Brain (organoid and tissue), 16 donors: ENCODE measurements at places on chromosomes 1 and 21.

GRCh38 chr1:161379071-161379470, 11.4 kb upstream of the CFAP126 start:
- DNase-seq = no peak

DNA sequence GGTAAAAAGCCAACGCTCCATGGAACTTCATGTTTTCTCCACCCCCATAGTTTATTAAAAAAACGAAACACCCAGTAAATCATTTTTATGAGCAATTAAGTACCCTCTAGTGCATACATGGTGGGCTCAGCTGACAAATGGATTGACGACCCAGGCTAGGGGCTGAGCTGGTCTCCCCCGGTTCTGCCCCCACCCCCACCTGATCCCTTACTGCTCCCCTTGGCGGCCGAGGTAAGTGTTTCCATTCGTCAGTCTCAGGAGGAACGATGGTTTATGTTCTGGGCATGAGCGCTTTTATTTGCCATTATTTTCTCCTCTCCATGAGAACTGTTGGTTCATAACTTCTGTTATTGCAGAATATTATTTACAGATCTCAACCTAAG, 233.9 kb upstream of the C1orf174 start:
- DNase-seq = no peak

DNA sequence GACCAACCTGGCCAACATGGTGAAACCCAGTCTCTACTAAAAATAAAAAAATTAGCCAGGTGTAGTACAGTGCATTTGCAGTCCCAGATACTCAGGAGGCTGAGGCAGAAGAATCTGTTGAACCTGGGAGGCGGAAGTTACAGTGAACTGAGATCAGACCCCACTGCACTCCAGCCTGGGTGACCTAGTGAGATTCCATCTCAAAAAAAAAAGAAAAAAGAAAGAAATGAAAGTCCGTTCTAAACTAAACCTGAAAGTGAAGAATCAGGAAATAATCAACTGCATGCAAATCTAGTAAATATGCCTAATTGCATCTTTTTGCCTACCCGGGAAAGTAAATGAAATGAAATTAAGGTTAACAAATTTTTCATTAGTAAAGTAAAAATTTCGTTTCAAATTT, 99.6 kb downstream of the ZZZ3 start:
- no peak for DNase-seq

- no peak for DNase-seq
Observed at GRCh38 chr1:6011161-6011945, 19.1 kb upstream of the NPHP4 start.

GRCh38 chr1:232287676-232288569, 342.0 kb downstream of the SIPA1L2 start:
- DNase-seq = no peak

DNA sequence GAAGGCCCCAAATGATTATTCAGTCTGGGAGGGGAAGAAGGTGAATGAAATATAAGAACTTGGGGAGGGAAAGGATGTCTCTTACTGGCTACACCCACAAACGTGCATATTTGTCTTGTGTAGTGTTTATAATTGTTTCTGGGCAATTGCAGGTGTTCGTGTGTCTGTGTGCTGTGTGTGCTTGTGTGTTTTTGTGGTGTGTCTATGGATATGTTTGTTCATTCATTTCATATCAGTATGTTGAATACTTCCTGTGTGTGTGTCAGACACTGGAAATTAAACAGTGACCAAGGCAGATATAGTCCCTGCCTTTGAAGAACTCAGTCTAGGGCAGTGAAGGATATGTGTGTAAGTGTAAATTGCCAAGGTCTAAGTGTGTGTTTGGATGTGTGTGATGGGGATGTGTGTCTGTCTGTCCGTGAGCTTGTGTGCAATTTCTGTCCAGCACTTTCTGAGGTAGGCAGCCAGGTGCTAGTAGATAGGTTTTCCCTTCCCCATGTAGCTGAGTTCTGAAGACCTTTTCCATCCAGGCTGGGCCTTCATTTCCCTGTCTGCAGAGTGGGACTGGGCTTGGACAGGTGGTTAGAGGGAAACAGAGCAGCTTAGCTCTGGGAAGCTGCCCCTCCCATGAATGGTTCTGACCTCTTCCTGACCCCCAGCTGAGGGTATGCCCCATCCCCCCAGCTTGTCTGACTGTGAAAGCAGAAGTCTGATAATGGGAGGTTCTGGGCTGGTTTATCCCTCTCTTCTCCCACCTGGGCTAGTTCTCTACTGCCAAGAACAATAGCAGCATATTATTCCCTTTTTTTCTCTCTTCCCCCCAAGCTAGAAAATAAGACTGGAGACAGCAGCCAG, 3.8 kb downstream of the AGO1 start:
- no peak for DNase-seq
